Cortex of kidney (tissue), 1 donor: ENCODE measurements at places on chromosomes 5 and 9.

DNA sequence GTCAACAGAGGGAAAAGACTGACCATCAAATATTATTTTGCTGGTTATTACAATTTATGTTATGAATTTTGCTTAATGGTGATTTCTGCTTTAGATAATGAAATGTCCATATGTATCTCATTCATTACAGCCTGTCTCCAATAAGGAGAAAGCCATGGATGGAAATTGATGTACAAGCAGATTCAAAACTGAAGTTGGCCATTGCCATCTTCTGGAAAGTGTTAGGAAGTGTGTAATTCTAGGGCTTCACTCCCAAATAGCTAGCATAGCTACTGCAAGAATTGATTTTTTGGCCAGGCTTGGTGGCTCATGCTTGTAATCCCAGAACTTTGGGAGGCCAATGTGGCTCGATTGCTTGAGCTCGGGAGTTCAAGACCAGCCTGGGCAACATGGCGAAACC lies 45.8 kb downstream of the DYNC2I2 start:
- DNase-seq: no peak

GRCh38 chr5:142590451-142591231 lies 95.2 kb downstream of the FGF1 start:
- no peak for DNase-seq

DNA sequence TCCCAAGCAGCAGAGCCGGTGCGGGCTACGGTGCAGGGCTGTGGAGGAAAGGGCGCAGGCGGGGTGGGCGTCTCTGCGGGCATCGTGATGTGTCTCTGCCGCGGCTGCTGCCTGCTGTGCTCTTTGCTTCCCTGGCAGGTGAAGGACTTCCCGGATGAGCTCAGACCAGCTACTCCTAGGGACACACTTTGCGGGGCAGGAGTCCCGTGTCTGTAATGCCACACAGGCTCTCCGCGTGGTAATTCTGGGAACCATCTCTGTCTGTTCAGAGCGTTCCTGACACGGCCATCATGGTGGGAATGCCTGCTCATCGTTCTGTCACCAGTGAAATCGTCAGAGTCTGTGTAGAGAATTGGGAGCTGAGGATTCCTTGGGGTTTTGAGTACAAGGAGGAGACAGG lies 235.5 kb downstream of the FANCC start:
- no peak for DNase-seq

GRCh38 chr9:97907046-97907445 lies 15.3 kb downstream of the TRMO start:
- no peak for DNase-seq

GRCh38 chr9:114546851-114547250 lies 40.7 kb upstream of the ATP6V1G1 start:
- no peak for DNase-seq

DNA sequence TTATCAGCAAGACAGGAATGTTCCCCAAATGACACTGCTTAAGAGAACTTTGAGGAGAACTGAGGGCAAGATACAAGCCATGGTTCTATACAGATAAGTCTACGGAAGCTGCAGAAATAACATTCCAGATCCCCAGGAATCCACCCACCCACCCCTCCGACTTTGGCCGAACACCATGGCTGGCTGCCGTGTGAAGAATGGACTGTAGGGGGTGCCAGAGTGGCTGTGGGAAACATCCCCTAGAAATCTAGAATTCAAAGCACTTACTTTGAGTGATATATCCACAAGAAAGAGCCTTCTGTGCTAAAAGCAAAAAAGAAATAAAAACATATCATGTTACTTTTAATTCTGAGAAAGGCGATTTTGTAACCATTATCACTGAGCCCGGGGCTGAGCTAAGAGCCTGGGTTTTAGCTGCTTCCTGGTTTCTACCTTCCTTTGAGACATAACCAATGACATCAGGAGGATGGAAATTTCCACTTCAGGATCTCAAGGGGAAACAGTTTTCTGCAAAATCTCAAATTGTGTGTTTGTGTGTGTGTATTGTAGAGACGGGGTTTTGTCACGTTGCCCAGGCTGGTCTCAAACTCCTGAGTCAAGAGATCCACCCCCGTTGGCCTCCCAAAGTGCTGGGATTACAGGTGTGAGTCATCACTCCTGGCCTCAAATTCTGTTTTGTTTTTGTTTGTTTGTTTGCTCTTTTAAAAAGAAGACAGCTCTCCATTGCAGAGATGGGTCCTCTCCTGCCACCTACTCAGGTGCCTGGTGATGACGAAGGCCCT lies 36.4 kb downstream of the GGTA1 start:
- DNase-seq: no peak

- DNase-seq: no peak
Measured at GRCh38 chr5:92421942-92422341, 1038.8 kb upstream of the ARRDC3 start.
